ENCODE measurements at places on chromosomes 13 and 19.

DNA sequence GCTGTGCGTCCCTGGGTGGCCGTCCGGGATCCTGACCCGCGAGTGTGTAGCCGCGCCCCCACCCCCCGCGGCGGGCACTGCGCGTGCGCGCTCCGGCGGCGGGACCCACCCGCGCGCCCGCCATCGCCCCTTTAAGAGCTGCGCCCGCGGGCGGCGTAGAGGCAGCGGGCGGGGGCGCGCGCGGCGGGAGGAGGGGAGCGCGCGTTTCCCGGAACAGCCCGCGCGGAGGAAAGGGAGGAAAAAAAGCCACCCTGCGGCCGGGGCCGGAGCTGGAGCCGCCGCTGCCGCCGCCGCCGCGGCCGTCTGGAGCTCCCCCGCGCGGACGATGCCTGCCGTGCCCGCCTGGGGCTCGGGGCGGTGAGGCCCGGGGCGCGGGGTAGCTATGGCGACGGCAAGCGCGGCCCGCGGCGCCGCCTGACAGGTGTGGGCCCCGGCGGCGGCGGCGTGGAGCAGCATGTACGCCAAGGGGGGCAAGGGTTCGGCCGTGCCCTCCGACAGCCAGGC is at the start of gene SSBP4:
TSS of gene SSBP4 (plus strand) at position 204 of the 504 bp plus-strand sequence. CDS start at position 455, 251 bp downstream.
- DNase-seq: peak; percentile 82

GRCh38 chr19:28598861-28599260 is 614.1 kb downstream of the UQCRFS1 start:
- DNase-seq: no peak

DNA sequence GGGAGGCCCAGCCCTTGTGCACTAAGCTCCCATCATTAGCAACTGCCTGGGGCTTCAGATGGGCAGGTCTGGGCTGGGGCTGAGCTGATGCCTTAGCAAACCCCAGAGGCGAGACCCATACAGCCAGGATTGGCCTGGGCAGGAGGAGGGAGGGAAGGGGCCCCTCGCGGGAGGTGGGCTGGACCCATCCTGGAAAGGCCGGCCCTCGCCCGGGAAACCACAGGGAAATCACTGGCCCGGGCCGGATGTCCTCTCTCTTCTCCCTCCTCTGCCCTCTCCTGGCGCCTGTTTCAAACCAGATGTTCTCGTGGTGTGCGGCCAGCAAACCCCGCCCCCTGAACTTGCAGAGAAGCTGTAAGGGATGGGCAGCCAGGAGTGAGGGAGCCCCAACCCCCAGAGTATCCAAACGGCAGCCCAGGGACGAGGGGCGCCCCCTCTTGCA is 43.1 kb downstream of the TMEM255B start:
- DNase-seq: peak; percentile 47

GRCh38 chr13:30037766-30038165 is 187.3 kb upstream of the UBL3 start:
- DNase-seq: no peak

- DNase-seq: no peak
Measured at GRCh38 chr13:53873558-53873957, 844.9 kb downstream of the OLFM4 start.

GRCh38 chr19:48206397-48207093 is 36.1 kb downstream of the ZSWIM9 start:
- DNase-seq: no peak

DNA sequence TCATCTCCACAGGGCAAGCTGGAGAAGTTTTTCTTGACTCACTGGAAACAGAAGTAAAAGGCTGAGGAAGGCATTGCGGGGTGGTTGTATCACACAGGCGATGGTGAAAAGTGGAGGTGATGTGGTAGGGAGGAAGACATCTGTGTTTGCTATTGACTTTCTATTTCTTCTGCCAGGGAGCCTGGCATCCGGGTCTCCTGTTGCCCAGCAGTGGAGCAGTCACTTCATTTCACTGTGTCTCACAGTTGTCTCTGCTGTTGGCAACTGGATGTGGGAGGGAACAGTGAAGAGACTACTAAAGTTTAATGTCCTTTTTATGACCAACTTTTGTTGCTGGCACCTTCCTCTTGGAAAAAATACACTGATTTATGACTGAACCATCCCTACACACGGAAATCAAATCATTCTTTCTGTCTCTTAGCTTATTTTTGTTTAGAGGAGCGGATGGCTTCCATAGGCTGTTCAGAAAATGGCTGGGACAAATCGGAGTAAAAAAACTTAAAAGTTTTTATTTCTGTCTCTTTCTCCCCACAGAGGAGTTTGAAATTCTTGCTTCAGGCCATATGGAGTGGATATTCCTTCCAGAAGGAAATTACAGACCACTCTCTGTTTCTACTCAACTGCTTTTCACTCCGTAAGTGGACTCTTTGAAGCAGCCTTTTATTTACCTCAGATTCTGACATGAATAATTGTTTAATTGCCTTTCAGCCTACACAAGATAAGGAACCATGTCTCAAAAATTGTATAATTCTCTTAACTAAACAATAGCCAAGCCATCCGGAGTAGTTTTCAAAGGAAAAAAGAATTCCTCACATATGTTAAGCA is 23.8 kb upstream of the MEDAG start:
- no peak for DNase-seq

DNA sequence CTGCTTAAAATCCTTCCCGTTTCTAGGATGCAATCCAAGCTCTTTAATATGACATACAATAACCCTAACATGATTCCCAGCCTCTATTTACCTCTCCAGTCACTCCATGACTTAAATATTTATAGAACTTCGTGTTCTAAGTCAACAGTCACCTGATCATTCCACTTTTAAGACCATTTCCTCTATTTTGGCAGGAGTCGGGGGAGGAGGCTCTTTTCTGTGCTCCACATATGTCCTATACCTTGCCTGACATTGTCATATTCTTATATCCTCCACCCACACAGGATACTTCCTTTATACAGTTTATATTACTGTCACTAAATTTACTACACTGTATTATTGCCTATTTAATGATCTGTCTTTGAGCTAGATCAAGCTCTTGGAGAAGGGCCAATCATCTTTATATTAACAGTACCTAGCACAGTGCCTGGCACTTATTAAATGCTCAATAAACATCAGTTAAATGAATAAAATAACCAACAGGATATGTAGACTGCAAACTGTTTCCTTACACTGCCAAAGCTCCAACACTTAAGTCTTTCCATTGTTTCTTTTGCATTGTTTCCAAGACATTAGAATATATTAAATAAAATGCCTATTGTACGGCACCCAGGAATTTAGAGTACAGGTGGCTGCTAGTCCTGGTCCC is 2.7 kb downstream of the ARGLU1 start:
- DNase-seq: no peak

GRCh38 chr19:33622809-33623511 is 1.2 kb downstream of the CHST8 start:
- no peak for DNase-seq

- DNase-seq: no peak
Measured at GRCh38 chr19:29015569-29015968, 197.4 kb downstream of the UQCRFS1 start.
